Activated naive CD8-positive, alpha-beta T cell treated with anti-CD3 and anti-CD28 coated beads for 36 hours (primary cell): ENCODE measurements at places on chromosomes 4 and X.

DNA sequence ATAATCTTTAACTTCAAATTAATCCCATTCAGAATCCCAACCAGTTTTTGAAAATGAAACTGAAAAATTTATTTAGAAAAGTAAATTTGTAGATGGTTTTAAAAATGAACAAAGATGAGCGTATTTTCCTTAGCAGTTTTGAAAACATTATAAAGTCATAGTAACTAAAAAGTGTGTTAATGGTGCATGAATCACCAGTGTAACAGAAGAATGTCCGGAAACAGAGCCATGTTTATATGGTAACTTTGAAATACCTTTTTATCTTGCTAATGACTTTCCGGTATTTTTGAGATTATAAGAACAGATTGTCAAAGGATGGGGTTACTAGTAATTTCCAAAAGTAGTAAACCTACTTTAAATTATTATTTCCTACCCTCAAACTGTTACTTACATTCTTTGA is 145.9 kb downstream of the IRS4 start:
- no peak for DNase-seq

GRCh38 chr4:86054286-86055032 is 305.4 kb downstream of the MAPK10 start:
- no peak for DNase-seq

DNA sequence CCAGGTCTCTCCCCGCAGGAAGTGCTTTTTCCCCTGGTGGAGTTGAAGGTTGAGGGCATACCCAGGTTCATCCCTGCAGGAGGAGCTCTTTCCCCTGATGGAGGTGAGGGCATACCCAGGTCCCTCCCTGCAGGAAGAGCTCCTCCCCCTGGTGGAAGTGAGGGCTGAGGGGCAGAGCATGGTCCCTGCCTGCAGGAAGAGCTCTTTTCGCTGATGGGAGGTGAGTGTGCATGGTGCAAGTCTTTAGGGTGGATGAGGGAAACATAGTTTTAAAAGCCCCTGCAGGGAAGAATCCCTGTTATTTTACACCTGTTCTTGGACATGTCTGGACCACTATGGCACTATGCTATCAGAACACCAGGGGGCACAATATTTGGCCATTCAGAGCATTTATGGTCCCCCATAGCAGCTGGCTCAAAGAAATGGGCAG is 43.7 kb upstream of the PUDP start:
- no peak for DNase-seq

- no peak for DNase-seq
Measured at GRCh38 chrX:75071334-75071733, 84.7 kb downstream of the ABCB7 start.

GRCh38 chrX:68186552-68187262 is 246.6 kb downstream of the OPHN1 start:
- no peak for DNase-seq

- DNase-seq: no peak
Measured at GRCh38 chr4:19557161-19557560, 694.5 kb upstream of the SLIT2 start.

DNA sequence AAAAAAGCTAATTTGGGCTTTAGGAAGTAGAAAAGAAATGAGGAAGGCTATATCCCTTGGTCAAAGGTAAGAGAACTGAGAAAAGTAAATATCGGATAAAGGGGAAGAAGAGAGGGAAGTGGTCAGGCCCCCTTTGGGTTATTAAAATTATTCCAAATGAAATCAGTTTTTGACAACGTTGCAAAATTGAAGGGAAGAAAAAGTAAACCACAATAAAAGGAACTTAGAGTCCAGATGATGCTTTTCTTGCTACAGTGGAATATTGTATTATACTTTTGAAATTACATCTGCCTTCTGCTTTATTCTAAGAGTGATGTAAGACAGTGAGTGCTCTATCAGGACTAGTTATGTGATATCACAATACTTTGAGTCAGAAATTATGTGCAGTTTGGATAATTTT is 59.4 kb upstream of the RBPJ start:
- no peak for DNase-seq
